ENCODE measurements at places on chromosomes 12 and 14.

DNA sequence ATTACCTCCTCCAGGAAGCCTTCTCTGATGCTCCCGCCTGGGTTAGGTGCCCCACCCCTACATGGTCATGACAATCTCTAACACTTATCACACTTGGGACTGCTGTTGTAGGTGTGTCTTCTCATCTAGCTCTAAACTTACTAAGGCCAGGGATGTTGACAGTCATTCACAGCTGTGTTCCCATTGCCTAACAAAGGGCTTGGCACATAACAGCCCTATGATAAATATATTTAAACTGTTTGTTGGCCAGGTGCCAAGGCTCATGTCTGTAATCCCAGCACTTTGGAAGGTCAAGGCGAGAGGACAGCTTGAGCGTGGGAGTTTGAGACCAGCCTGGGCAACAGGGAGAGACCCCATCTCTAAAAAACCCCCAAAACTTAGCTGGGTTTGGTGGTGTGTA, 98.8 kb upstream of the RGS6 start:
- no peak for DNase-seq

GRCh38 chr12:48054955-48055821, 50.7 kb downstream of the SENP1 start:
- no peak for DNase-seq

DNA sequence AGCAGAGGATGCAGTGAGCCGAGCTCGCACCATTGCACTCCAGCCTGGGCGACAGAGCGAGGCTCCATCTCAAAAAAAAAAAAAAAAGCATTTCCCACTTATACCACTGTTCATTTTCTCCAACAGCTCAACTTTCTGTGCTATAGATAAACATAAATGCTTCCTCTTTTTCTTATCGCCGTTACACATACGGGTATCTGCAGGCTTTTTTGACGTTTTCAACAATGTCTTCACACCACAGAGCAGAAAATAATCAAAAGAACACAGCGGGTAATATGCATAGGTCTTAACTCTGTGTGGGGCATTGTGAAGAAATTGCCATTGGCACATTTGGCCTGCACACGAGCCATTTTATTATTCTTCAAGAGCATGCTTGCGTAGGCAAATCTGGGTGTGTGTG, 86.4 kb downstream of the CAPZA3 start:
- DNase-seq, result no peak

GRCh38 chr12:42756841-42757623, 167.5 kb upstream of the PRICKLE1 start:
- DNase-seq, result no peak

- DNase-seq, result no peak
Observed at GRCh38 chr12:24177889-24178288, 228.4 kb upstream of the SOX5 start.

- no peak for DNase-seq
Observed at GRCh38 chr12:48311313-48311712, 39.4 kb downstream of the ZNF641 start.

DNA sequence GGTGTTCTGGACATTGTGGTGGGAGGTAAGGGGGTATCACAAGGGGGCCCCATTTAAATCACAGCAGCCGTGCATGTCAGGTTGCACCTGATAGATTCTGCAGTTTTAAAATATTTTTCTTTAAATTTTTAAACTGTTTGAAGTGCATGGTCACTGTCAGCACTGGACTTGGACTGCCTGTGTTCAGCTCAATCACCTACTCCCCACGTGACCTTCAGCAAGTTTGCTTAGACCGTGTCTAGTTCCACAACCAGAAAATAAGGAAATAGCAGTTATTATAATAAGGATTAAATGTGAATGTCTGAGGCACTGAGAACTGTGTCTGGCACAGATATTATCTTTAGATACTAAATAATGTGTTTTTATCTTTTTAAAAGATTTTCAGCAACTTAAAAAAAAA, 64.7 kb downstream of the ESR2 start:
- DNase-seq, result no peak

DNA sequence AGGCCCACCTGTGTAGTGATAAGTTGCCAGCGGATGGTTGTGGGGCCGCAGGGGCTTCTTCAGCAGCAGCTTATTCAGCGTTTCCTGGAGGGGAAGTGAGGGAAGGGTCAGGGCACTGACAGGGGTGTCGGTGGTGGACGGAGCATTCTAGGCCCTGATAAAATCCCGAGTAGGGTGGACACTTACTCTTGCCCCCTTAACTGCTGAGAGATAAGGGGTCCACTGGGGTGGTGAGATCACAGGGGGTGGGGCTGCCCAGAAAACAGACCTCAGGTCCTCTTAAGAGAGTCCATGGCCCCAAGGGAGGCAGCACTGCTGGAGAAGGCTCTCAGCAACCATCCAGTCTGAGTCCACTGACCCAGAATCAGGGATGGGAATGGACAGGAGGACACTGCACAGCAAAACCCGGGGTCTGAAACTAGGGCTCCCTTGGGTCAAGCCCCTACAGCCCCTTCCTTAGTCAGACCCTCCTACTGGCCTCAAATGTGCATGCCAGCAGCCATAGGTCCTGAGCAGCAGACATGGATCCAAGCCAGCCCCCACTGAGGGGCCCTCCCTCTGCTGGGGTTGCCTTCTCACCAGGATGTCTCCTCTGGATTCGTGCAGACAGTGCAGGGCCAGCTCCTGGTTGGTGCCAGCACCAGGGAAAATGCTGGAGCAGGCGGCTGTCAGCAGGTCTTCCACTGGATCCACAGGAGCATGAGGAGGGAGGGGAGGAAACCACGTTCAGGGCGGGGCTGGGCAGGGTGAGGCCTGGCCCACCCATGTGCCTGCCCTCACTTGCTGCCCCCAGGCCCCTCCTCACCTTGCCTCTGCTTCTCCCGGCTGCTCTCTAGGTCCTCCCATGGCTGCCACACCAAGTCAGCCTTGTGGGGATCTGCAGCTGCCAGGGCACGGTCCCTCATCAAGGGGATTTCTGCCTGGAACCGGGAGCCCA, 12.1 kb upstream of the PNMA1 start:
- DNase-seq, result no peak

DNA sequence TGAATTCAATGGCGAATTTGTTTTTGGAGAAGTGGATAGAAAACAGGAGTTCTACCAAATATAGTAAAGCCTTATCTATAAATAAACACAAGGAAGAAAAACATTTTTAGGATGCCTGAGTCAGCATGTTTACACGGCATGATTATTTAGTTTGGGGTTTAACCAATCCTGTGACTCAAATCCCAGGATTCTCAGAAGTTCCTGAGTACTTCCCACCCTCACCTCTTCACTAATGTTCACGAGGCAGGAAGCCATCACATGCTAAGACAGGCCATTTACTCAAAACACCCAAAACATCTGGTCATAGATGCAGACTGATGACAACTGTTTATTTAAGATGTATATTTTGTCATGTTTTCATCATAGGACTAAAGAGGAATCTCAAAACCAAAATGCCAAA, 3.4 kb upstream of the GLRX5 start:
- no peak for DNase-seq

DNA sequence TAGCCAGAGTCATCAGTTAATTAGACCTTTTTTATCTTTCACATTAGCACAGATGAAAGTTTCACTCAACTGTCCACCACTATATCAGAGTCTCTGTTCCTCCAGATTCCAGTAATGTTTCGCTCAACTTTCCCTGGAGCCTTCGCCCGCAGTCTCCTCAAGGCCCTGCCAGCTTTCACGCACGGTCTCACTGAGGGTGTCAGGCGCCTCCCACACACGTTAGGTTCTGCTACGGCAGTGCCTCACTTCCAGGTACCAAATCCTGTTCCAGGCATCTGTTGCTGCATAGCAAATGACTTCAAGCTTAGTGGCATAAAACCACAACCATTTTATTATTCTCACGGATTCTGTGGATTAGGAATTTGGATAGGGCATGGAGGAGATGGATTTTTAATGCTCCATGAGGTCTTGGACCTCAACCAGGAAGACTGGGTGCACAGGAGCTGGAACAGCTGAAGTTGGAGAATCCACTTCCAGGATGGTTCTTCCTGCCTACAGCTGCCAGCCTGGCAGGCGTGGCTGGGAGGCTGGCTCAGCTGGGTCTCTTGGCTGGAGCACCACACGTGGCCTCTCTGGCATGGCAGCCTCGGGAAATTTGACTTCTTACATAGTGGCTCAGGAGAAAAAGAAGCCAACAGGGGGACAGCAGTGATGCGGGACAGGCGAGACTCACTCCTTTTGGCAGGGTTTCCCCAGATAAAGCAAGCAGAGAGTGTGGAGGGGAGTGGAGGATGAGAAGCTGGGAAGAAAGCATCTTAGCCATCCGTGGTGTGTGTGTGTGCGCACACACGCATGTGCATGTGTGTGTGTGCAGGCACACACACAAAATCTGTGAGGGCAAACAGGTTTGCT, 21.3 kb upstream of the BCDIN3D start:
- DNase-seq, result no peak

- DNase-seq, result no peak
Observed at GRCh38 chr14:50774542-50775267, 56.3 kb downstream of the NIN start.

GRCh38 chr14:40629144-40629543, 977.5 kb upstream of the LRFN5 start:
- DNase-seq, result no peak

GRCh38 chr14:51395361-51395849, 155.4 kb downstream of the TMX1 start:
- DNase-seq, result no peak

DNA sequence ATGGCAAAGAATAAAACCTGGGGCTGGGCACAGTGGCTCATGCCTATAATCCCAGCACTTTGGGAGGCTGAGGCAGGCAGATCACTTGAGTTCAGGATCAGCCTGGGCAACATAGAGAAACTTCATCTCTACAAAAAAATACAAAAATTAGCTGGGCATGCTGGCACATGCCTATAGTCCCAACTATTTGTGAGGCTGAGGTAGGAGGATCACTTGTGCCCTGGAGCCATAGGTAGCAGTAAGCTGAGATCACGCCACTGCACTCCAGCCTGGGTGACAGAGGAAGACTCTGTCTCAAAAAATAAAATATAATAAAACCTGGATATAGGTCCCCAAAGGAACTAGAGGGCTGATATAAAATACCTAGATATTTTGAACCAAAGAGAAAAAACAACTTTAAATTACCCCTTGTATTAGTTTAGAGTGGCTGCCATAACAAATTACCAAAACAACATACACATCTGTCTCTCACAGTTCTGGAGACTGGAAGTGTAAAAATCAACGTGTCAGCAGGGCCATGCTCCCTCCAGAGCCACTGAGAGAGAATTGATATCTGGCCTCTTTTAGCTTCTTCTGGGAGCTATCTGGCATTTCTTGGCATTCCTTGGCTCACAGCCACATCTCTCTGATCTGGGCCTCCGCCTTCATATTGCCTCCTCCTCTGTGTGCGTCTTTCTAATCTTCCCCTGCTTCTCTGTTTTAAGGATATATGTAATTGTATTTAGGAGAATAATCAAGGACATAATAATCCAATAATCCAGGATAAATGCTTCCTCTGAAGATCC, 47.9 kb upstream of the ATF7IP start:
- DNase-seq, result no peak

- DNase-seq, result no peak
Observed at GRCh38 chr14:22915886-22916521, 2.9 kb downstream of the RBM23 start.

DNA sequence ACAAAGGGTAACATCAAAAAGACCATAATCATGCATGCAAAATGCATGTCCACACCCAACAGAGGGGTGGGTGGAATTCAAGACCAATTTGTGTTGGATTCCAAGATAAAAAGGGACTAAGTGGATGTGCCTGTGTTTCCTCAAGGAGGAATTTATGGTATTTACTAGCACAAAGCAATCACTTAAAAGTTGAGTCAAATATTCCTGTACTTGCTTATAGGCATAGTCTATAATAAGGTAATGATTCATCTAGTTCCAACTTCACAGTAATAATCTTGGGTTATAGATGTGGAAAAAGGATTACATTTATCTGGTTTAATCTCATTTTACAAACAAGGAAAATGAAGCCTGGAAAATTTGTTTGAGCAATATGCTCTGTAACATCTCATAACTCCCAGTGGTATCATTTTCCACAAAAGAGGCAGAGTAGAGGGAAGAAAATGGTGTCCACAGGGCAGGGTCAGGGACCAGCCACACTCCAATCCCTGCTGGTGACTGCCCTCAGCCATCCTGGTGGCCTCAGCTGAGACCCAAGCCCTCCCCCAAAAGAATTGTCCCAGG, 80.8 kb upstream of the REP15 start:
- DNase-seq, result no peak

DNA sequence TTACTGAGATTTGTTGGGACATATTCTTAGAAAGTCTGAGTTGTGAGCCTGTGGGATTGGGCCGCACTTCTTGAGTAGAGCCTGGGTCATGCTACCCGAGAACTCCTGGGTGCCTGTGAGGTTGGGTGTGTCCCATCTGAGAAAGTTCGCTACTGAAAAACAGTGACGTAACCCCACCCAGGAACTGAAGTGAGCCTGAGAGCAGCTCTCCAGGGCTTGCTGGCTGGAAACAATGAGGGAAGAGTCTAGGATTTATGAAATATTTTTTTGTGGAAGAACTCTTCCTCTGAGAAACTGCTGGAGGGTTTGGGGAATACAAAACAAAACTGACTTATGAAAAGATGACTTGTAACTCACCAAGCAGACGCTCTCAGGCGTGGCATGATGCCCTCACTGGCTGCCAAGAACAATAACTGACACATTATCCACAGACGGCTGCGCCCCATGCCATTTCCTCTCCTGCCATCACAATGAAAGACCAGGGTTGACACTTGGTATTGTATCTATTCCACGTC, 69.2 kb downstream of the RASSF3 start:
- no peak for DNase-seq

DNA sequence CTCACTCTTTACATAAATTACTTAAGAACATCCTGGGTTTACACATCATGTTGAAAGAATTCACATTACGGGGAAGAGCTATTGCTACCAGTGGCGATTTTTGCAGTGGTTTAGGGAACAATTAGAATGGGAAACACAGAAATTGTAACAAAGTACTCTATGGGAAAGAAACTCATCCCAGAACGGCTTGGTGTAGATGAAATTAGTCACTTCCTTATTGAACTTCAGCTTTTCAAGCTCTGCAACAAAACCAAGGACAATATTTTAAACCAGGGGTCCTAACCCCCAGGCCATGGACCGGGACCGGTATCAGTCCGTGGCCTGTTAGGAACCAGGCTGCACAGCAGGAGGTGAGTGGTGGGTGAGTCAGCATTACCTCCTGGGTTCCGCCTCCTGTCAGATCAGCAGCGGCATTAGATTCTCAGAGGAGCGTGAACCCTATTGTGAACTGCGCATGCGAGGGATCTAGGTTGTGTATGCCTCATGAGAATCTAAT, 32.3 kb upstream of the FICD start:
- DNase-seq, result no peak

All from cortex of kidney (tissue), 1 donor.